ENCODE measurements at places on chromosomes 1 and 21.

DNA sequence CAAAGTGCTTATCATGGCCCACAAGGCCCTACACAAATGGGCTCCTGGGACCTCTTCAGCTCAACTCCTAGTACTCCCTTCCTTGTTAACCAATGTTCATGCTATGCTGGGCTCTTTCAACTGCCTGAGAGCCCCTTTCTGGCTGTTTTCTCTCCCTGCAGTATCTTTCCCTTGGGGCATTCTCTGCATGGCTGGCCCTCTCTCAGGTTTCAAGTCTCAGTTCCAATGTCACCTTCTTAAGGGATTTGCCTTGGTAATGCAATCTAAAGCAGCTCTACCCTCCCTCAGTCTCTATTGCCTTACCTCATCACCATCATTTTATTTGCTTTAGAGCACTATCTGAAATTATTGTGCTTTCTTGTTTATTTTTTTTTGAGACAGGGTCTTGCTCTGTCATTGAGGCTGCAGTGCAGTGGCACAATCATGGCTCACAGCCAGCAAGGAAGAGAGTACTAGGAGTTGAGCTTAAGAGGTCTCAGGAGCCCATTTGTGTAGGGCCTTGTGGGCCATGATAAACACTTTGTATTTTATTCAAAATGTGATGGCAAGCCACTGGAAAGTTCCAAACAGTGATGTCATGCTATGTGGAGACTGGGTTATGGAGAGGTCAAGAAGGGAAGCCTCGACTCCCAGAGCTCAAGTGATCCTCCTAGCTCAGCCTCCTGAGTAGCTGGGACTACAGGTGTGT is 63.4 kb upstream of the SRSF10 start:
- DNase-seq: no peak

DNA sequence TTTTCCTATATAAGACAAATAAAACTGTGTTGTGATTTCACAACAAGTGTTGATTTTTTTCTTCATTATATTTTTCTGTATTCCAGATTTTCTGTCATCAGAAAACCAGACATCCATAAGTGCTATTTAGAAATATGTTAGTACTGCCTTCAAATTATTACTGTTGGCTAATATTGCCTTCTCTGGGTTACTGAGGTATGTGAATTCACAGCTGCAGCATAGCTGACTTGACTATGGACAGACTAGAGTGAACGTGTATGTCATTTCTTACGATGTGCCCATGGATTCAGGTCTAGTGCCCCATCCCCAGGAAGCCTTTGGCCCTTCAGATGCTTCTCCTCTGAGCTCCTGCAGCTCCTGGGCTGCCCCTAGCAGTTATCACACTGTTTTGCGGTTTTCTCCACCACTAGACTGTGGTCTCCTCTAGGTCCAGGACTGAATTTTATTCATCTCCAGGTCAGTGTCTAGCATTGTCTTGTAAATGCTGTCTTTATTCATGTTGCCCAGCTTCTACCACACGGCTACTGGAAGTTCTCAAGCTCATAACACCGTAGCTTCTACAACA is 118.5 kb downstream of the FGGY start:
- DNase-seq: no peak

GRCh38 chr1:8252266-8252951 is 65.5 kb upstream of the SLC45A1 start:
- DNase-seq: no peak

- DNase-seq: no peak
Measured at GRCh38 chr1:26162220-26162709, 3.4 kb downstream of the FAM110D start.

DNA sequence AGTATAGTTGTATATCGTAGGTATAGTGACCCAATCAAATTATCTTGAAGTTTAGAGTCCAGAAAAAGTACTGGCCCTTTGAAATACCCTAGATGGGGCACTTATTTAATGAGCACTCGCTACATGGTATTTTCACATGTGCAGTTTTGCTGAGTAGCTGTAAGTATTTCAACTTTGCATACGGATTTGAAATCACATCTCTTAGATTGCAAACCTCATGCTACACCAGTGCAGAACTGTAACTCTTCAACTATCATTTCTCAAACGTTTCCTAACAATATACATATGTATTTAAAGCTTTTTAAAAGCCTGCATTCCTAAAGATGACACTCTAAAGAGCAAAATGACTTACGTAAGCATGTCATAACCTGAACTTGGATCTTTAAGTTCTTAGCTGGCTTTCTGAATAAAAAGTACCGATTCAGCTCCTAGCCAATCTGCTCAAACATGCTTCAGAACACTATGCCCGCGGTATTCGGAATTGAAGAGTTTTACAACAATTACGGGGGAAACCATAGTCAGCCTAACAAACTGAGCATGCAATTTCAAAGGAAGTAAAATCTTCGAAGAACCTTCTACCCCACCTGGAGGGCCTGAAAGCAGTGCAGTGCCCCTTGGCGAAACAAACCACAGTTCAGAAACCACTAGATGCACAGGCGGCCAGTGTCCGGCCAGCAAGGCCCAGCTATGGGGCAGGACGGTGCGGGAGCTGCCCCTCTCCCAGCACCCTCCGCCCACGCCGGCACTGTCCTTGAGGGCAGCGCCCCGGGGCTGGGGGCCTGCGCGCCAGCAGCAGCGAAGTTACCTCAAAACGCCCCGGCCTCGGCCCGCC is 863 bp downstream of the FH start:
- DNase-seq: no peak

DNA sequence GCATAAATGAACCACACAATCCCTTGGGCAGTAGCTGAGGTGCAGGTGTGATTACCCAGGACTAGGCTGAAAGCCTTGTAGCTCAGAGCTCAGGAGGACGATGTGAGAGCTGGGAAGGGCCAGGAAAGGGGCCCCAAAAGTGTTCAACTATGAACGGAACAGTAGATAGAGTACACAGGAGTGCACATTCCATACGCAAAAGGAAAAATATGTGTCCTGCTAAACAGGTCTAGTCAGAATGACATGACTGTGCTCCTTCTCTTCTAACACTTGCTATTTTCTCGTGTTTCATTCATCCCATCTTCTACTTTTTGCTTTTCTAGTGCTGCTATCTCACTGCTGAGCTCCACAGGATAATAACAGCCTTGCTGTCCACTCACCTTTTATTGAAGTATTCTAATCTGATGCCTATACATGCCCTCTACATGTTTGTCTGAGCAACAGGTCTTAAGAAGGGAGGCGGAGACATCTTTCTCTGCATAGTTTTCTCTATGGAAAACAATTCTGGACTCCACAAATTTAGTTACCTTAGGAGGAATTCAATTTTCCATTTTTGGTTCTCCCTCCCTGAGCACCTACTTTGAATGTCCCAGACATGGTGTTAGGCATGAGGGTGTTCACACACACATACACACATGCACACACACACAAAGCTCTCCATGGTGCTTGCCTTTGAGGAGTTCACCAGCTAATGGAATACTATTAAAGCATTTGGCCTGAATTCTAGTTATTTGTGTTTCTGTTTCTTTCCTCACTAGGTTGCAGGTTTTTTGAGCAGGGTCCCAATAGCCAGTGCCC is 3.4 kb downstream of the S100A10 start:
- DNase-seq: no peak

DNA sequence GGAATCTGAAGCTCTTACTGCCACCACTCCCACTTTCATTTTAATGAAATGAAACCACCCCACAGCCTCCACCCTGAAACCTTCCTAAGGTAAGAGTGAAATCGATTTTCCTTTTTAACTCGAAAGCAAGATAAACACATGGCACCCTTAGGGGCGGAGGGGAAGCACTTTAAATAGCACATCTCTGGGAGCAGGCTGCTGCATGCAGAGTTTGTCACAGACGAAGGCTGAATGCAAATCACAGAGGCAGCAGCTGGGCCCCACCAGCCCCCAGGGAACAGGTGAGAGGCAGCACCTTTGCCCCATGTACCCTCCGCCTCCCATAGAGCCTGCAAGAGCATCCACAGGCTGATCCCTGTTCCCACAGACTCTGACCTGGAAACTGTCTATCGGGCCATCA is 60.0 kb upstream of the GRIK3 start:
- no peak for DNase-seq

- DNase-seq: no peak
Measured at GRCh38 chr1:17869815-17870214, 114.7 kb downstream of the ACTL8 start.

GRCh38 chr1:193281894-193282293 is 95.5 kb upstream of the B3GALT2 start:
- DNase-seq: no peak

DNA sequence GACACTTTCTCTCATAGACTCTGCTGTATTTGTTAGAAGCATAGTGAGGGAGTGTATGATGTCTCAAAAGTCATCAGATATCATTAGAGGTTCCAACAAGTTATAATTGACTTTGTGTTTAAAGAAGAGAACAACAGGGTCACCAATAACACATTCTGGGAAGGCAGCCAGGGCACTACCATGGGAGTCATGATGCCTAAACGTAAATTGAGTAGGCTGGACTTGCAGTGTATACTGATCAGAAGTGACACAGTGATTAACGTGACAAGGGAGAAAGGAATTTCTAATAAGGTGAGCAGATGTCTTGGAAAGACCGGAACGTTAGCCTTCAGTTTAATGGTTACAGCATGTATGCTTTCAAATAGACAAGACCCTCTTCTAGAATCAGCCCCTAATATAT is 973.2 kb downstream of the NCAM2 start:
- DNase-seq: no peak

- no peak for DNase-seq
Measured at GRCh38 chr1:113191579-113192076, 118.6 kb downstream of the LRIG2 start.

DNA sequence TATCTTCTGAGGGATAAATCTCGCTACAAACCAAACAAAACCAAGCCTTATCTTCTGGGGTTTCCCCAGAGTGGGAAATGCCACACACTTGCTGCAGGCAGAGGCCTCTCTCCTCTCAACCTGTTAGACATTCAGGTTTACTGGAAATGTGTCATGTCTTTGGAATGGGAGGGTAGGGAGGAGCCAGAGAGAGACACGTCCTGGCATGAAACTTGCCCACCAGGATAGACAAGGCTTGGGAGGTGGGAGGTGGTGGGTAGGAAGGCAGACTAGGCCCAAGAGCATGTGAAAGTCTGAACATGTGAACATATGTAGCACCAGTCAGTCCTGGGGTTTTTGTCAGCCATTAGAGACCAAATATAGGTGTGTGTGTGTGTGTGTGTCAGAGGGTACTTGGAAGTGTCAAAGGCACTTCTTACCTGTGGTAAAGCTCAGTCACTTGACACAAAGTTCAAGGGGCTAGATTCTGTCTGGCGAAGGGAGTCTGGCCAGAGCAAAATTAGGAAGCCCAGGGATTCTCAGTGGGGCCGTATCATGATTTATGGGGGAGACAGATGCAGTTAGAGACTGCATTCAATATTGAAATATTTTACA is 32.4 kb upstream of the PIGC start:
- no peak for DNase-seq

DNA sequence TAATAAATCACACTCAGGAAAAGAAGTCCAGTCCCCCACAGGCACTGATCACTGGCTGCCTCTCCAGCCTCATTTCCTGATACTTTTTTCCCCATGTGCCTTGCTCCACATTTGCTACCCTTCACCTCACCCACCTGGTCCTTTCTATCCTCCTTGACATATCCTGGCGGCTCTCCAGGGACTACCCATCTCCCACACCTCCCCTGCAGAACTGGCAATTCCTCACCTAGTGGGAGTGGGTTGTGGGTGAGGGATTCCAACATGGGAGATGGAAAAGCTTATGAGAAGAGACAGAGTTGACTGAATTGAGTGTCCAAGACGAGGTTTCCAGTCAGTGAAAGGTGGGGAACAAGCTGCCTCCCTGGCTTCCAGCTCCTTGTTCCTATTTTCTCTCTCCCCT is 69.6 kb downstream of the FCRL5 start:
- DNase-seq: no peak

GRCh38 chr1:227740401-227740960 is 5.2 kb downstream of the SNAP47 start:
- no peak for DNase-seq

- DNase-seq: no peak
Measured at GRCh38 chr1:34785875-34786470, 5.0 kb downstream of the GJB3 start.

GRCh38 chr1:205355075-205355453 is 1.7 kb downstream of the KLHDC8A start:
- no peak for DNase-seq

DNA sequence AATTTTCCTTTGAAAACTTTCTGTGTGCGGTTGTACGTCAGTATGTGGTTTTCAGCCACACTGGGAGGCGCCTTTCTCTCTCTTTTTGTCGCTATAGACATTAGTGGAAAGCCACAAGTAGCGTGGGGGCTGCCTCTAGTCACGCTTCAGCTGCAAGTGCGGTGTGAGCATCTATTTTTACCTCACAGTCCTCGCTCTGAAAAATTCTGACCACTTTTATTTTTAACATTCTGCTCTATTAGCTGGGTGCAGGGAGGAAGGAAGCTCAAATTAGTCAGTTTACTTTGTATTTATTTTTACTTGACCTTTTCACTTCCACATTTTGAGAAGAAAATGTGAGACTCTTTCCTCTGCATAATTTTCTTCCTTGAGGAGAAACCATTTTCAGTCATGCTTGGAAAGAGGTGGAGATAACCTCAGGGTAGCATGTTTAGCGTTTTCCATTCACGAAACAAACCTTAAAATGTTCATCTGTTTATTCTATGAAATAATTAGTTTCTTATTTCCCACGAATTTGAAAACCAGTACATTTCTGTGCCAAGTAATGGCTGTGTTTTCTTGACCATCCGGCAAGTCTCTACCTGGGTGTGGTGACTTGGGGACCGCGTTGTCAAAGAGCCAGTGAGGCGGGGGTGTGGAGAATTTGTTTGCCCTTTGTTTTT is 35.6 kb downstream of the ADARB1 start:
- no peak for DNase-seq

GRCh38 chr1:24893431-24893830 is 36.6 kb downstream of the RUNX3 start:
- DNase-seq: no peak

GRCh38 chr1:155646307-155646706 is 36.3 kb downstream of the MSTO1 start:
- no peak for DNase-seq
